Activated CD4-positive, alpha-beta T cell treated with anti-CD3 and anti-CD28 coated beads for 4 hours (primary cell): ENCODE measurements at places on chromosomes 7 and 10.

DNA sequence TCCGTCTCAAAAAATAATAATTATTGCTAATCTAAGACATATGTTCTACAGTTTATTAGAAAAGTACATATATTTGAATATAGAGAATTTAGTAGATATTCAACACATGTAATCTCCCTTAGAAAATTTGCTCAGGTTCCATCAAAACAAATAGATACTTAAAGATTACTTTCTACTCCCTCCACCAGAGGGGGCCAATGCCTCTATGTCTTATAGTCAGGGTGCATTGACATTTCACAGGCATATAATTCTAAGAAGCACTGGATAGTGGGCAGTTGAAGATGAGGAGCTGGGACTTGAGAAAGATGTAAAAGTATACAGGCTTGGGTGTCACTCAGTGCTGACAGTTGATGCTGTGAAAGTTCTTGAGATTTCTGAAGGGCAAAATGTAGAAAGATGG lies 301.6 kb upstream of the HPS1 start:
- no peak for DNase-seq

DNA sequence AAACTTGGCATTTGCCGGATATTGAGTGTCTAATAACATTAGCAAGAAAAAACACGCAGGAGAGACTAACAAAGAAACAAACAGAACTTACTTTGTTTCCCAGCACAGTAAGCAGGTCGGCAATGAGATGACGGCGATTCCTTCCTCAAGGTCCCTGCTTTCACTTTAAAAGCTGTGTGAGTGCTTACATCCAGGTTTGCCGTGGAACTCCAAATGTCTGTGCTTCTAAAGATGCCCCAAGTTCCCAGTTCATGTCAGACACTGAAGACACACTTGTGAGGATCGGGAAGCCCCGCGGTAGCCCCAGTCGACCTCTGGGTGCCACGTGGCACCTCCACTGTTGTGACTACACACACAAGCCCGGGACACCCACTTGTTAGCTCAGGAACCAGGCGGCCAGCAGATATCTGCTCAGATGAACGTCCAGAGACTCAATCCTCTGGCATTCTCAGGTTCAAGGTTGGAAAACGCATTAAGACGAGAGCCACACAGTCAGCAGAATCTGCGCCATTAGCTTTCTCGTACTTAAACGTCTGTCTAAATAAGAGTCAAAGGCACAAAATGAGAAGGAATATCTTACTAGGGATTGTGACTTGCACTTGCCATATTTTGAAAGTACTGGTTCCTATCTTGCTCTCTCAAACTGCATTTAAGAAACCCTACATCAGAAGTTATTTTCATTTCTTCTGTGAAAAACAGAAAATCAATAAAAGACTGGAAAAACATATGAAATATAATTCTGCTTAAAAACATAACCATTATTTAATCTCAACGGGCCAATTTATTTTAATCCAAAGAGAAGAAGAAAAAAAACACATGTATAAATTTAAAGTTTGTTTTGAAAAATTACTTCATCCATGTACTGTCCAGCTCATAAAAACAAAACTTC lies 207.6 kb upstream of the KLF14 start:
- DNase-seq = no peak

DNA sequence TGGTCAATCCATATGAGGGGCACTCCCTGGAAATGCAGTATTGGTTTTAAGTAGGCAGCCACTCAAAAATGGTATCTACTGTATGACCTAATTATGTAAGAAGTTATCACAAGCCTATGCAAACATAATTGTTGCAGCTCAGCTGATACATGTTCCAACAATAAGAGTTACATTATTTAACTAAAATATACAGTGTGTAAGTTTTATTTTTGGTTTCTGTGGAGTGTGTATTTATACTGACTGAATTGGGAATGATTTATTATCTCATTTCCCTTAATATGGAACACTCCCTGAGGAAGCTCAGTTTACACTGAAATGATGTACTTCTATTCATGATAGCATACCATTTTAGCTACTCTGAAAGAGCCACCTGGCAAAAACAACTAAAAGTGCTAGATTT lies 2.6 kb upstream of the ING3 start:
- no peak for DNase-seq

- no peak for DNase-seq
Observed at GRCh38 chr10:93245147-93245546, 171.5 kb downstream of the CYP26A1 start.

- no peak for DNase-seq
Observed at GRCh38 chr10:52682766-52683165, 89.8 kb downstream of the MBL2 start.

DNA sequence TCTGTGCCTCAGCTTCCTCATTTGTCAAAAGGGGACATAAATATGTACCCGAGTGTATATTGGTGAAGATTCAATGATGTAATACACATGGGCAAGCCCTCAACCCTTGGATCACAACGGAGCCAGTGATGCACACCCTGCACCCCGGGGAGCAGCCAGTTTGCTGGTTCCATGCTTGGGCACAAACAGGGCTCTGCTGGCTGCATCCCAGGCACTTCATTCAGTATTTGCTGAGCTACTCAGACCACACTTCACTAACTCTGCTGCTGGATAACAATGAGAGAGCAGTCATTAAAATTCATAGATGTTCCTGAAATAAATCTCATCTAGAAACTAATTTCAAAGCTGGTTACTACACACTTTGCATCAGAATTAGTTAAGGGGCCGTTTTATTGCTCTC lies 72.0 kb downstream of the SCRN1 start:
- DNase-seq = no peak

GRCh38 chr10:20093600-20093999 lies 277.4 kb downstream of the PLXDC2 start:
- no peak for DNase-seq

DNA sequence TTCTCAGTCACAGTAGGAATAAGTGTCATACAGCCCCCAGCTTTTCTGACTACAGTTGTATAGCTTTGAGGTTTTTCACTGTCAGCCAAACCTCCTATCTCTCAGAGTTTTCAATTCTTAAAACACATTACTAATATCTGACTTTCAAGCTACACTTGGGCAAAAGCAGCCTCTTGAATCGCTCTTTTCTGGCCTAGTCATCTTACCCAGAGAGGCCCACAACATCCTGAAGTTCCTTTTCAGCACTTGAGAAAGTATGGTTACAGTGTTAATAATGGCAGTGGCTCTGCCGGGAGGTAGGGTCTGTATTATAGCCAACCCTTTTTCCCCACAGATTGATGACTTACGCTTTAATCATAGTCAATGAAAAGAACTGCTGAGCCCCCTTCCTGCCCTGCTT lies 181.0 kb downstream of the LRRC4 start:
- no peak for DNase-seq

- DNase-seq = no peak
Observed at GRCh38 chr10:100823194-100823593, 77.8 kb downstream of the PAX2 start.

- no peak for DNase-seq
Observed at GRCh38 chr7:37330775-37331174, 117.9 kb downstream of the ELMO1 start.

- DNase-seq = no peak
Observed at GRCh38 chr7:80279760-80280159, 145.1 kb downstream of the GNAI1 start.

DNA sequence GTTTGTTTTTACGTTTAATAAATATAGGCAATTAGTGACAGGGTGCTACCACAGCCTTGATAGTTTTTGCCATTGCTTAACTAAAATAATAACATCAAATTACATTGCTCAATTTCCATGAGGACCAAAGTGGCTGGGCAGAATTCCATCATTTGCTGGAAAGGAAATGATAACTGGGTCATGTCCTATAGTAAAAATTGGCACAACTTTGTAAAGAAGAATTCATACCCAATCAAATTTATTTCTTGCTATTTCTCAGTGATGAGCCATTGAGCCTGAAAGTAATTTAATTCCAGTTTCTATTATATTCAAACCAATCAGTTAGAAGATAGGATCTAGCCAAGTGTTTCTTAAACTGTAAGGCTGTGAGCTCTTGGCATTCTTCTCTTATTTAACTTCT lies 102.2 kb upstream of the CTTNBP2 start:
- no peak for DNase-seq

DNA sequence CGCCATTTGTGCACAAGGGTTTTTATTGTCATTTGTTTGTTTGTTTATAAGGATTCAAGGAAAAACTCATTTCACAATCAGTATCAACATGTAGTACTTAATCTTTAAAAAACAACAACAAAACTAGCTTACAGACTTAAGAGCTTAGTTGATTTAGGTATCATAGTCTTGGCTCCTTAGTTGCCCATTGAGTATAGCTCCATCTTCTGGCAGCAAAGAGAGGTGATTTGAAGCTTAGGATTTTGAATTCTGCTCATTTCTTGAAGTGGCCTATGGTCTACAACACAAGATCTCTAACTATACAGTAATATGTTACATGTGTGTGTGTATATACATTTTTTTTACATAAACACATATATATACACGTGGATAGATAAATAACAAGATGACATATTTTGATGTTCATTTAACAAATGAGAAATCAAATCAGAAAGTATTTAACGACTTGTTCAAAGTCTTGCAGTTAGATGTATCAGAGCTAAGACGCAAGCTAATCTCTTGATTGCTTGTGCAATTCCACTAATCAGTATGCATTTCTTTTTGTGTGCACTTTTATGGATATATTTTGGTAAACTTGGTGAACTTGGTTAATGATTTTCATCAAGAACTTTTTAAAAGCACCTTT lies 307.3 kb downstream of the CAMK1D start:
- no peak for DNase-seq

DNA sequence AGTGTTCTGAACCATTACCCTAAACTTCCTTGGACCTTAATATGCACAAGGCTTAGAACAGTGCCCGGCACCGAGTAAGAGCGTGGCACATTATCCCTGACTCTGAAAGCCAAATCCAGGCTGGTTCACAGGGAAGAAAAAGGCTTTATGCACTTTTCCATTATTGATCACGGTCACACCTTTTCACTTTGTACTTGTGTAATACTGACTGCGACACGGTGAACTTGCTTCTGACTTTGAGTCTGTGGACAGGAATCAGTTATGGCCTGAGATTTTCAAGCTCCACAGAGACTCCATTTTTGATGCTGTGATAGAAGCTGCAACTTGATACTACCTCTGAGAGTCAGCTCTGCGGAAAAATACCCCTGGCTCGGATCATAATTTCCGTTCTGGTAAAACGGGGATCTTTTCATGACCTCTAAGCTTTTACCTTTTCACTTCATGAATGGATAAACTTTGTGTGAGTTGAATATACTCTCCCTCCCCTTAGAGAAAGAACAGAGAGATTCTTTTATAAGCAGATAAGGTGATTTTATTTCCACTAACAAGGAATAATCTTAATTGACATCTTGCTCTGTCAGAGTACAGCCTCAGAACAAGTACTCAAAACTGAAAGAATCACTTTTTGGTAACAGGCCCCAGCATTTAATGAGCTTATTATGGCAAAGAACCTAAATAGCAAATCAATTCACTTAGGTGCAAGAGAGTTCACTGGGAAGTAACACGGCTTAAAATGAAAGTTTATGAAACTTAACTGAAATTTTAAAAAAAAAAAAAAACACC lies 88.8 kb downstream of the ELMO1 start:
- DNase-seq = peak; percentile 40

DNA sequence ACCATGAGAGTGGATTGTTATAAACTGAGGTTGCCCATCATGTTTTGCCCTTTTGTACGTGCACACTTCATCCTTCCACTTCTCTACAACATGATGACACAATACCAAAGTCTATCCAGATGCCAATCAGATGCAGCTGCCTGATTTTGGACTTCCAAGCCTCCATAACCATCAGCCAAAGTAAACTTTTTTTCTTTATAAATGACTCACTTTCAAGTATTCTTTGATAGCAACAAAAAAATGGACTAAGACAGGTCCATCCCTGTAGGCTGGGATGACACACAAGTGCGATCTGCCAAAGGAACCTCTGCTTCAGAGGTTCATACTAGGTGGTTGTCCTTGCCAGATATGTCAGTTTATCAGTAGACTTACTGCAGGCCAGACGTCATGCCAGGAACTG lies 320.2 kb upstream of the FZD1 start:
- DNase-seq = no peak

GRCh38 chr7:24820730-24821044 lies 63.4 kb upstream of the GSDME start:
- no peak for DNase-seq

DNA sequence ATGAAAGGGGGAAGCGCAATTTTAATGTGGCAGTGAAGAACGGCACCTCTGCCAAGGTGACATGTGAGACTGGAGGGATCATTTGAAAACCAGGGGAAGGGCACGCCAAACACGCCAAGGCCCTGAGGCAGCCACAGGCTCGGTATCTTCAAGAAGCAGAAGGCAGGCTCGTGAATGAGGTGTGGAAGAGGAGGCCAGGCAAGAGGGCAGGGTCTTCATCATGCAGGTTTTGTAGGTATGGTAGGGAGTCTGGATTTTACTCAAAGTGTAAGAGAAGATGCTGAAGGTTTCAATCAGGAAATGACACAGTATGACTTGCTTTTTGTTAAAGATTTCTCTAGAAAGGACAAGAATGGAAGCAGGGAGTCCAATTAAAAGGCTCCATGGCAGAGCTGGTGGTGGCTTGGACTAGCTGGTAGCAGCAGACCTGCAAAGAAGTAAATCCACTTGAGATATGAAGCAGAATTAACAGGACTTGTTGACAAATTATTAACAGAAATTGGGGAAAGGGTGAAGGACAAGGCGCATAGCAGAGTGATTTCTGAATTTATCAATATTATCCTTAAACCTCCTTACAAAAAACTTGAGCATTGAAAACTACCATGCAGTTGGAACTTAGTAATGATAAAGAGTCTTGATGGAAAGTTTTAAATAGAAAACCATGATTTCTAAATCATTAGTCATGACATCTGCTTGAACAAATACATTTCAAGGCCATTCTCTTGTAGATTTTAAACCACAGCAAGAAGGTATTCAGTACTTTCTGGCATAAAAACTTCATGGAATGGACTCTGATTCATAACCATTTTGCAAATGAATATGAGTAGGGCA lies 70.4 kb downstream of the COA1 start:
- DNase-seq = no peak

DNA sequence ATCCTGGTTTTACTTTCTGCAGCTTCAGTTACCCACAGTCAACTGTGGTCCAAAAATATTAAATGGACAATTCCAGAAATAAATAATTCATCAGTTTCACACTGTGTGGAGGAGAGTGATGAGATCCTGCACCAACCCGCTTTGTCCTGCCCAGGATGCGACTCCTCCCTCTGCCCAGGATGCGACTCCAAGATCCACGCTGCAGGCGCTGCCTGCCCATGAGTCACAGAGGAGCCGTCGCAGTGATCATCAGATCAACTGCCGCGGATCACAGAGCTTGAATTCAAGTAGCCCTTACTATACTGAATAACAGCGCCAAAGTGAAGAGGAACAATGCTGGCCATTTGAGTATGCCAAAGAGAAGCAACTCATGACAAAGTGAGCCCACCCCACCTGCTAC lies 61.5 kb downstream of the GRB10 start:
- no peak for DNase-seq

GRCh38 chr7:89988074-89988473 lies 166.2 kb upstream of the STEAP1 start:
- no peak for DNase-seq

DNA sequence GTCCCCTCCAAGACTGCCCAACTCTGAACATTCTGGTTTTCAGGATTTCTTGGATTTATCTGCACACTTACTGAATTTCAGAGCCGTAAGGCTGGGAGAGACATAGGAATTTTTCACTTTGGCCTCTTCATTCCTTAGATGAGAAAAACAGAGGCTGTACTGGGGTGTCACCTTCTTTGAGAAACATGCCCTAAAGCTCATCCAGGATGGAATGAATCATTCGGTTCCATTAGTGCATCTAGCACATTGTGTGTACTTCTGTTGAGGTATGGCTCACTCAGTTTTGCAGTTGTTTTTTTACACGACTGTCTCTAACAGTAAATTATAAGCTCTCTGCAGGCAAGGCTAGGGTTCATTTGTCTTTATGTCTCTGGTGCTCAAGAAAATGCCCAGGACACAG lies 383.4 kb downstream of the GATA3 start:
- DNase-seq = no peak
